ENCODE measurements at places on chromosomes 16 and 17. TPM values are rescaled to one million over a fixed set of nuclear protein-coding genes. Genes with fewer than 3 reads are reported as not detected.

- no peak for DNase-seq
Observed at GRCh38 chr17:4214157-4214556, 49.6 kb downstream of the ANKFY1 start.

DNA sequence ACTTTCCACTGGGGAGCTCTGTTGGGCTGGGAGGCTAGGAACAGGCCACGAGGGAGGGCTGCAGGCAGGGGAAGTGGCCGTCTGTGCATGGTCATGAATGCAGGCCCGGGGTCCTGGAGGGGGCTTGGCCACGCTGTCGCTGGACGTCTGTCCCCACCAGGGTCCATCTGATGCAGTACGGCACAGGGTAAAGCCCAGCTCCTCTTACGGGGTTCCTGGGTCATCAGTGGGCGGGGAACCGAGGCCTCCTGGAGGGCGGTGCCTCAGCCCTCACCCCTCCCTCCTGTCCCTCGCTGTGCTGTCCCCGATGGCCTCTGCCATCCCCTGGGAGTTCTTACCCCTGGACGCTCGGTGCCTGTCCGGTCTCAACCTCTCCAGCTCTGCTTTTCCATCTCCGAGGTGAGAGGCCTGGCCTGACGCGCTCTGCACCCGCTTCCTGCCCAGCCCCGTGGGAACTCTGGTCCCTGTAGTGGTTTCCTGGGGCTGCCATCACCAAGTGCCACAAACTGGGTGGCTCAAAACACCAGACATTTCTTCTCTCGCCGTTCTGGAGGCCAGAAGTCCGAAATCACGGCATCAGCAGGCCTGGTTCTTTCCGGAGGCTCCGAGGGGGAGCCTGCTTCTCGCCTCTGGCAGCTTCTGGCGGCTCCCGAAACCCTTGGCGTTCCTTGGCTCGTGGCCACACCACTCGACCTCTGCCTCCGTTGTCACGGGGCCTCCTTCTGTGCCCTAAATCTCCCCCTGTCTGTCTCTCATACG is 182.8 kb downstream of the SEC14L1 start:
- no peak for DNase-seq

DNA sequence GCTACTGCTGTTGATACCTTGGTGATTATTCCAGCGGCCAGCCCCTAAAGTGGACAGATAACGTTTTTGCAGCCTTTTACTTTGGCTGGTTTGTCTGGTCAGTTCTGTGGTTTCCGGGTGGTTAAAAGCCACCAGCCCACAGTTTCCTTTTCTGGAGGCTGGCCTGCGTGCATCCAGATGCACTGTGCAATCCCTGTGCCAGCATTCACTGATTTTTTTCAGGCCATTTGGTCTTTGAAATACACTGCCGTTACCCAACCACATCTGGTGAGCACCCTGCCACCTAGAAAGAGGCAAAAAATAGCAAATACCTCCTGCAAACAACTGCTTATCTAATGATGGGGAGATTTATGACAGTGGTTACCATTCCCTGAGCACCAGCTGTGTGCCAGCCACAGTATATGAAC is 797 bp downstream of the NUDT7 start:
- DNase-seq, result no peak

DNA sequence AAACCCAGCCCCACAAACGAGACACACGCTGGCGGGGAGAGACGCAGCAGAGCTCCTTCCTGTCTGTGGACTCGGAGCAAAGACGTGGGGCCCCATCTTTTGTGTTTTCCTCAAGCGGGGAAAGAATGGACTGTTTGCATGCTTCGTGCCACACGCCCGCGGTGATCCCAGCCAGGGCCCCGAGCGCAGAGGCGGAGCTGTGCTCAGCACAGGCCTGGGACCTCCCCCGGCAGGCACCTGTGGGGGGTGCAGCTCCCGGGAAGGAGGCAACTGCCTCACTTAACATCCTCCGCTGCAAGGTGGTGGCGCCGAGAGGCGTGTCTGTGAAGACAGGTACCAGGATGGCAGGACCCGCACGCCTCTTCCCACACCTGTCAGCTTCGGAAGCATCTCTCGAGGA is 19.1 kb downstream of the TRARG1 start:
- DNase-seq, result no peak

DNA sequence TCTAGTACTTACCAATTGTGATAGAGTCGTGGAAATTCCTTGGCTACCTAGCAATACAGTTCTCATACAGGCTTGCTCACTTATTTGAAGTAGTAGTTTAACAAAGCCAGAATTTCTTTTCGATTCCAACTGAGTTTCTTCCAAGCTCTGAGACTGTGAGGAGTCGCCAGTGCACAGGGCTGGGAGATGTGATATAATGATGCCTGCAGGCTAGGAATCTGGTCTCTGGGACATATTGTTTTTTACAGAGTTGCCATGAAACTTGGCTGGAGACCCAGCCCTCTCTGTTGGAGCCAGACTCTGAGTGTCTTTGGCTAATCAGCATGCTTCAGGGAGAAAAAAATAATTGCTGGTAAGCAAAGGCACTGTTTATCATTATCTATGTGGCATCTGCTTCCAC is 698.8 kb upstream of the GOT2 start:
- no peak for DNase-seq

- no peak for DNase-seq
Observed at GRCh38 chr16:57156351-57156703, 29.5 kb downstream of the PSME3IP1 start.

Gene NPIPA8
- 0.11 TPM for polyA plus RNA-seq

Gene CTF1
- polyA plus RNA-seq, result 3.8 TPM

Gene MRPL27
- polyA plus RNA-seq, result 85.9 TPM

Gene ADAP2
- 13.8 TPM for polyA plus RNA-seq

All from thymus (tissue), 14 donors.